NCI-H774 (cell line): ENCODE measurements at places on chromosomes 6 and 20.

GRCh38 chr6:112357791-112358190, 10.7 kb downstream of the RFPL4B start:
- no peak for DNase-seq

- DNase-seq: no peak
These were observed 16.6 kb downstream of the ZC3H12D start for GRCh38 chr6:149468179-149468578.

DNA sequence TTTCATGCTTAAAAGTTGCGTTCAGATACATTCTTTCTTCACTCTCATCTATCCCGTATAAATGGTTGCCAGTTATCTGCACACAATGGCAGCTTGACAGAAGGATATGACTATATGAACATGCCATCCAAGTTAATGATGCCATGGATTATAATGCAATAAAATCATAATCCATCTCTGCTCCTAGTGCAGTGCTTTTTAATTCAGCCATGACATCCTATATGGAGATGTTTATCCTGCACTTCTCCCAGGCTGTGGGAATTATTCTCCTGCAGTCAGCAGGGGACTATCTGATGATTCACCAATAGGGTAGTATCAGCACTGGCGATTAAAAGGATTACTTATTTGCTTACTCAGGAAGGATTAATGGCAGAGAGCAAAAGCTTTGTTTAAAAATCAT, 273.8 kb downstream of the SAMD5 start:
- peak; percentile 66 for DNase-seq

GRCh38 chr20:2005831-2006426, 12.1 kb upstream of the PDYN start:
- no peak for DNase-seq

DNA sequence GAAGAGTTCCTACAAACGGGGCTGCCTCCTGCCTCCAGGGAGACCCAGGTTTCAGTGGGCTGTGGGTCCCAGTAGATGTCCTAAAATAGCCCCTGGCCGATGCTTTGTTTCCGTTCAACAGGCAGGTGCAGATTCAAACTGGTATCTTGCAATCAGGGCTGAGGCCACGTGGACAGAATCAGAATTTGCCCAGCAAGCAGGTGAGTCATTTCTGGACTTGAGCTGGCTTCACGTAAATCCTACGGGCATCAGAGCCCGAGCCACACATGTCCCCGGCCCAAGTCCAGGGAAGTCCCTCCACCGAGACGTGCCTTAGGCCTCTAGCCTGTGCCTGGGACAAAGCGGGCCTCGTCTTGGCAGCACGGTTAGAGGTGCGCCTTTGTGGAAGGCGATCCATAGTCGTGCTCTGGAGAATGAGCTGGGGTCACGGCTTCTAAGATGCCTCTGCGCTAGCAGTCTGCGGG, 101.6 kb upstream of the FRMD1 start:
- DNase-seq: peak; percentile 60

DNA sequence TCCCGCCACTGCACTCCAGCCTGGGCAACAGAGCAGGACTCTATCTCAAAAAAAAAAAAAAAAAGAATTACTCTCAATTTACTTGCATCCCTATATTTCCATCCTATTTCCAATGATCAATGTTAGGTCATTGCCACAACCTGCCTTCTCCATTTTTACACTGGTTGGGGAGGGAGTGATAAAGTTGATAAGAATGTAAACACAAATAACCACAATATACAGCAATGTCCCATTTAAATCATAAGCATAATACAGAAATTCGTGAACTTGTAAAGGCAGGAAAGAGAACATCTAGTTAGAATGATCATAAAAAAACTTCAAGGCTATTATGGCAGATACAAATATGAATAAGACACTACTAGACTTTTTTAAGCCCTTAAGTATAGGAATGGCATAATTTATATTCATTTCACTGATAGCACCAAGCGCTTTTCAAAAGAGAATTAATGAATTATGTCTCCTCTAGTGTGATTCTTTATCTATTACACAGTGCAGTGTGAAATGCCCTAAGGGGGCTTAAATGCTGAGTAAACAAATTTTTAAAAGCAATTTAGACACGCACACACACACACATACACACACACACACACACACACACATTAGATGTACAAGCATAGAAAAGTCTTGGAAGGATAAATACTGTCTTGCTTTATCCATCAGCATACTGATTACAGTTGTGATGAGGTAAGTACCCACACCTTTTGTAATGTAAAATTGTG, 33.5 kb upstream of the RAB23 start:
- no peak for DNase-seq

- DNase-seq: no peak
These were observed 91.6 kb downstream of the PRND start for GRCh38 chr20:4813076-4813862.

- no peak for DNase-seq
These were observed 103.7 kb upstream of the RNF217 start for GRCh38 chr6:124858564-124858963.

- DNase-seq: peak; percentile 64
These were observed 17.4 kb upstream of the PRDM13 start for GRCh38 chr6:99589290-99589672.

- no peak for DNase-seq
These were observed 230.2 kb downstream of the PTPRK start for GRCh38 chr6:128290221-128290620.

DNA sequence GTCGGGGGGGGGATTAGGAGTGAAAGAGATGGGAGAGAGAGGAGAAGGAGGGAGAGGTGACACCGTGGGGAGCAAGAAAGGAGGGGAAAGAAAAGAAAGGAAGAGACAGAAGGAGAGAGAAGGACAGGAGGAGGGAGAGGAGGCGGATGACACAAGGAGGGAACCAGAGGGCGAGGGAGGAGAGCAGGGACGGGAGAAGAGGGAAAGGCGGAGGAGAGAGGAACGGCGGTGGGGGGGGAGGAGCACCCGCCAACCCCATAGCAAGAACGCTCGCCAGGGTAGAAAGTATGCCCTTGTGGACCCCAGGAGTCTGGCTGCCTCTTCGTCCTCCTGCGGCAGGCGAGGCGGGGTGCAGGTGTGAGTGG, 4.5 kb upstream of the INSM1 start:
- DNase-seq: peak; percentile 49

- DNase-seq: peak; percentile 20
These were observed 13.3 kb downstream of the RALGAPA2 start for GRCh38 chr20:20699144-20699543.

DNA sequence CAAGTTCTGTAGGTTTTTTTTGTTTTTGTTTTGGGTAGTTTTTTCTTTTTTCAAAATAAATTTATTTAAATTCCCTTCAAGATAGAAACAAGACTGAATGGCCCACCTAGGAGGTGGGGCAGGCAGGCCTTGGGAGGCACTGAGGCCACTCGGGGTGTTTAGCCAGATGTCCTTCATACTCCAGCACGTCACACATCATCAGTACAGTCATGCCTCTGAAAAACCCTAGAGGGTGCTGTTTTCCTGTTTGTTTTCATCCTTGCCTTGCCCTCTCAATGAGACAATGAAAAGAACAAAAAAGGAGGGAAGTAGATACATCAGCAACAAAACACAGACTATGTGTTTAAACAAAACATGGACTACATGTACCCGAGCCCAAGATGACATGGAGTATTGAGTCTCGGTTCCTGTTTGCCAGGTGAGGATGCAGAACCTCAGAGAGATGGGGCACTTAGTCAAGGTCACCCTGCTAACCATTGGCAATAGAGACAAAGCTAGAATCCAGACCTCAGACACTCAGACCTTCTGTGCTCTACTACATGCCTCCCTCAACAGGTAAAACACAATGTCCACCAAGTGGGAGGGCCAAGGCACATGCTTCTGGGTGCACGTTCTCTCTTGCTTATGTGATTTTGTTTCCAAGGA, 26.8 kb upstream of the CLIC5 start:
- DNase-seq: peak; percentile 57

- peak; percentile 95 for DNase-seq
These were observed 48.1 kb downstream of the NOL4L start for GRCh38 chr20:32536851-32537656.

GRCh38 chr6:125816828-125817280, 26.1 kb downstream of the NCOA7 start:
- DNase-seq: no peak

DNA sequence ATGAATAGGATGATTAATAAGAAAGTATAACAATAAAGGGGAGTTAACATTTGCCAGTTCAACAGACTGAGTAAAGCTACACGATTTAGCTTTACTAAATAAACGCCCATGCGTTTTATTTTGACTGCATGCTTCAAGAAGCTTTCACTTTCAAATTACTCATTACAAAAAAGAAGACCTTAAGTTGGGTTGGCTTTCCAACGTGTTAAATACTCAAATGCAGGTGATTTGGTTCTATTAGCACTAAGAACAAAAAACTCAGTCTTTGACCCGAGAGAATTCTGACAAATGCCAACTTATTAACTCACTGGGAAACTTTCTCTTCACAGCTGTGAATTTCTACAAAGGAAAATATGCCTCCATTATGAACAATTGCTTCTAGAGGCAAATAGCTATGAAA, 24.8 kb downstream of the RNF146 start:
- no peak for DNase-seq

DNA sequence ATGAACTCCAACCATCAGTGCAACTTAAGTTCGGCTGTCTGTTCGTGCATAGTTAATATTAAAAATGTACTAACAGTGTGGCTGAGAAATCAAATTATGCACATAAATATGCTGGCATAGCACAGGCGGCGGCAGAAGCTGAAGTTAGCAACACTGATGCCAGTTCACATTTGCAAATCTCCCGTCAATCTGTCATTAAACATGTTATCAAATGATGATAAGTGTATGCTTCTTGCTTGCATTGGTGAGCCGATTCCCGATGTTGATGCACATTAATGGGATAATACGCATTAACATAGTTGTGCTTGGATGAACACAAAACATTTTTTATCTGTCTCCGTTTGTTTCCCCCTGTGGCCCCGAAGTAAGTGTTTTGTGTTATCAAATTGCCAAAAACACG, 309.4 kb downstream of the ZNF217 start:
- no peak for DNase-seq

DNA sequence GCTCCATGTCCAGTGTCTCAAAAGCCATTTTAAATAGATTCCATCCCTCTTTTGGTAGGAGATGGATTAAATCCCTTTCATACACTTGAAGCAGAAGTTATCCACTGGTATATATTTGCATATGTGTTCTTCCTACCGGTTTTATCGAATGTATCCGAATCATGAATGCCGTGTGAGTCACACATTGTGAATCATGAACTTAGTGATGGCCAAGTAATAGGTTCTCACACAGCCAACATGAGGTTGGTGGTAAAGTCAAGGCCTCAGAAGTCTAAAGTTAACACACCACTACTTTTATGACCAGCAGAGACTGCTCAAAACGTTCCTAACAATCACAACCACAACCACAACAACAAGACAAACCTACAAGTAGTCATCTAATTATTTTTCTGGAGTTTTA, 345.5 kb downstream of the THBS2 start:
- no peak for DNase-seq

DNA sequence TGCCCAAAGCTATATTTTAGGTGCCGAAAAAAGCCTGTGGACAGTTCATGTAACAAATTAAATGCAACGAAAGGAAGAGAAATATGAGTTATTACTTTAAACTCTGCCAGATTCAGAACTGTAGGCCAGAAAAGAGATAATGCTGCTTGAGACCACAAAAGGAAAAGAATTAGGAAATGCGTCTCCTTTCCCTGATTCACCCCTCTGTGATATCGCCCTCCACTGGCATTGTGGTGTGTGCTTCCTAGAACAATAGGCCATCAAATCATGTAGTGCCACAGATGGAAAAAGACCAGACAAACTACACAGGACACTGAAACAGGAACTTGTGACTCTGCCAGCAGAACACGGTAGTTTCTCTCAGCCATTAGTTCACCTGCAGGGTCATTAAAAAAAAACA, 14.7 kb upstream of the LAMA4 start:
- no peak for DNase-seq

DNA sequence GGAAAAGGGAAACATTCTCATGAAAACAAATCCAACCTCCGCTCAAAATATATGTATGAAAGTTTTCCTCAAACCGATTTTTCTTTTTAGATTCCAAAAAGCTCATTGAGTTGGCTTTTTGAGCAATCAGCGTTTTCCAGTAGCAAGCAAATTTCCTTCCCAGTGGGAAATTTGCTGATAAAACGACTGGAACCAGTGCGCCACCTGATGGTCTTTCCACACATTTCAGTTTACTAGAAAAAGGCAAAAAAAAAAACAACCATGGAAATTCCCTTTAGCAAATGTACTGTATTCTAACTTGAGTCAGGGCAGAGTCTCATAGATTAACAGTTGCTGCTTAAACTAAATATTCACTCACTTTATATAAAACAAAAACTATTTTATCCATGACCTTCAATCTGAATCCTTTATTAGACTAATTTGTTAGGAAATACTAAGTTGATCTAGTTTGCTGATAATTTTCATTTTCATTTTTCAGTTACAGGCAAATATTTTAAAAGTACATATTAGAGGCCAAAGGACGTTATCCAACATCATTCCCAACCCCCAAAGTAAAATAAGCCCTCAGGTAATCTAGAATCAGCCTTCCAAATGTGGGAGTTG, 271.5 kb downstream of the FOXA2 start:
- peak; percentile 25 for DNase-seq

GRCh38 chr6:56850626-56851025, 104.3 kb upstream of the BEND6 start:
- no peak for DNase-seq

- DNase-seq: no peak
These were observed 60.5 kb upstream of the SLC22A23 start for GRCh38 chr6:3517350-3517749.

GRCh38 chr6:155248008-155249001, 15.5 kb upstream of the CLDN20 start:
- no peak for DNase-seq

- no peak for DNase-seq
These were observed 67.5 kb downstream of the MACROD2 start for GRCh38 chr20:14062786-14063185.

DNA sequence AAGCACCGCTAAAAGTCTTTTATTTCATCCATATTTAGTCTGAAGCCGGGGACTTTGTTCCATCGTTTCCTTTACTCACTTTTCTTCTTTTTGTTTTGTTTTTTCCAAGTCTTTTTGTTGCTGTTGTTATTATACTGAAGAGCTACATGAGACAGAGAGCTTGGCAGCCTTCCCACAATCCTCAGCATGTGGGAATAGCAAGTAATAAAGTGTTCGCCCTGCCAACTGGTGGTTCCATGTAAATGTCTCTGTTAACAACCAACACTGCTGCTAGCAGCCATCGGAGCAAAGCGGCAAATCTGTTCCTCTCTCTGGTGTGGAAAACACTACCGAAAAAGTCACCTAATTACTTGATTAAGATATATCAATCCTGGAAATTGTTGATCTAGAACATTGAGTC, 437.8 kb upstream of the ID4 start:
- no peak for DNase-seq

GRCh38 chr6:91669154-91669870, 1082.4 kb upstream of the MAP3K7 start:
- DNase-seq: peak; percentile 74

- DNase-seq: no peak
These were observed 68.9 kb upstream of the FAM184A start for GRCh38 chr6:119147101-119148053.

- peak; percentile 63 for DNase-seq
These were observed 136.6 kb downstream of the COL9A1 start for GRCh38 chr6:70166088-70166958.
